ENCODE measurements at places on chromosomes 2 and 18.

DNA sequence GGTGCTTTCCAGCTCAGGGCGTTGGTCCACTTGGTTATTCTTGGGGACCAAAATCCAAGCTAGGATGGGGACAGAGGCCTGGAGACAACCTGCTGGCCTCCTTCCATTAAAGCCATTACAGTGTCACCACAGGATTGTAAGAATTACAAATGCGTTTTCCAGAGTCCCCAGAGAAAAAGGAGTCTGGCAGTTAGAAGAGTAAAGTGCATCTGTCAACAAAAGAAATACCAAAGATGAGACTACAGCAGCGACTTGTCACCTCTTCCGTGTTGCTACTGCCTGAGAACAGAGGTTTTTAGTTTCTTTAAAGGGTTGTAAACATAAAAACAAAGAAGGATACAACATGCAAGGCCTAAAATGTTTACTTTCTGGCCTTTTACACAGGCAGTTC lies 235.7 kb downstream of the AGAP1 start:
- no peak for DNase-seq

GRCh38 chr2:219905640-219906039 lies 278.2 kb downstream of the SLC4A3 start:
- no peak for DNase-seq

GRCh38 chr18:63017076-63017475 lies 301.7 kb downstream of the PHLPP1 start:
- DNase-seq, result peak; percentile 63

DNA sequence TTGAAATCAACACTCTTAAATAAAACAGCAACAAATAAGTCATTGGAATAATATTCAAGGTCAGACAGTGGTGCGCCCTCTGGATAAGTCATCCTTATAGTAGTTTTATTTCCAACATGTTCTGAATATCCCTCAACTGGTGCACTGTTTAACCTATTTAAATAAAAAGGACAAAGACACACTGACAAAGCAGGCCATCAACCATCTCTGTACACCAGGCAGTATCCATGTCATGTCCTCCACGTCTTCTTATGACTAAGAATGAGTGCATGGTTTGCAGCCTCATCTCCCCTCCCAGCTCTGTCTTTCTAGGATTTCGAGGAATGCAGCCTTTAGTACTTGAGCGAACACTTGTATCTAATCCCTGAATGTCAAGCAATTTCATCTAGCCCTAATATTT lies 42.4 kb downstream of the ST3GAL5 start:
- no peak for DNase-seq

- DNase-seq, result no peak
Measured at GRCh38 chr2:86512034-86512433, 51.2 kb downstream of the CHMP3 start.

DNA sequence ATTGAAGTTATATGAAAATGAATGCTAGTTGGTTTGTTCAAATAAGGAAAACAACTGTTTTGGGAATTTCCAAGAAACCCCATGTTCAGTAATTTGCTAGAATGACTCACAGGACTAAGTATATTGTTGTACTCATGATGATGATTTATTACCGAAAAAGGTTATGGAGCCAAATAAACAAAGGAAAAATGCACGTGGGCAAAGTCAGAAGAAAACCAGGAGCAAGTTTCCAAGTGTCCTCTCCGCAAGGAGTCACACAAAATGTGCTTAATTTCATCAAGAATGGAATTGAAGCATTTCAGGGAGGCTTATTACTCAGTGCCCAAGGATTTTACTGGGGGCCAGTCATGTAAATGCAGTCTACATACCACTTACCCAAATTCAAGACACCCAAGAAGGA lies 1652.4 kb upstream of the TMEFF2 start:
- no peak for DNase-seq

DNA sequence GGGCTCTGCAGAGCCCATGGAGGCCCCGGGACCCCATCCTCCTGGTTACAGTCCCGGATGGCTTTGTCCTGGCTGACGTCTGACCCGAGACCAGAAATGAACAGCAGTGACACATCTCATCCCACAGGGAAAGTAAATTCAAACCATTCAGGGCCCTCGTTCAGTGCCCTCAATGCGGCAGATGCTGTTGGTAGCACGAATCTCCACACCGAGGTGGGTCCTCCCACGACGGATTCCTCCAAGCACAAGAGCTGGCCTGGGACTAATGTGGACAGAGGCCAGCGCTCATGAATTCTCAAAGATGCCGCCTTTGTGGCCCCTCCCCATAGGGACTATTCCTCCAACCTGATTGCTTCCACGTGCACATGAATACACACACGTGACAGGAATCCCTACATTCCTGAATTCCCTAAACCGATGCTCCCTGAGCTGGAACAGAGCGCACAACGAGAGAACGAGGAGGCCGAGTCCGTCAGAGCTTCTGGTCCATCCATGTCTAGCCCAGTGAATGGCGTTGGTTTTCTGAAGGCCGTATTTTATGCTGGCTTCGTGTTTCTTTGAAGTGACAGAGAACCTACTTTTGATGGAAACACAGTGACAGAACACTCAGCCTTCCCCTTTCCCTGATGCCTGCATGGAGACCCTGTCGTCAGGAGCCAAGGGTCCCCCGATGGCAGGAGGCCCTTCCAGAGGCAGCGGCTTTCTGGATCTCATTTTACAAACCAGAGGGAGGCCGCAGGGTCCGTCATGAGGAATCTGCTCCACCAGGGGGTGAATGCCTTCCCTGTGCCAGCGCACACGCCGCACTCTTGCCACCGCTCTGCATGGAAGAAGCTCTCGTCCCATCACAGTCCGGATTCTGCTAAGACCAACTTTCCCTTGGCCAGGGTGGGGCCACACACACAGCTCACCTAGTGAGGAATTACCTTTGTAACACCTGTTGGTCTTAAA lies 64.3 kb upstream of the SNTG2 start:
- no peak for DNase-seq

GRCh38 chr2:206739271-206739670 lies 21.1 kb upstream of the DYTN start:
- no peak for DNase-seq

DNA sequence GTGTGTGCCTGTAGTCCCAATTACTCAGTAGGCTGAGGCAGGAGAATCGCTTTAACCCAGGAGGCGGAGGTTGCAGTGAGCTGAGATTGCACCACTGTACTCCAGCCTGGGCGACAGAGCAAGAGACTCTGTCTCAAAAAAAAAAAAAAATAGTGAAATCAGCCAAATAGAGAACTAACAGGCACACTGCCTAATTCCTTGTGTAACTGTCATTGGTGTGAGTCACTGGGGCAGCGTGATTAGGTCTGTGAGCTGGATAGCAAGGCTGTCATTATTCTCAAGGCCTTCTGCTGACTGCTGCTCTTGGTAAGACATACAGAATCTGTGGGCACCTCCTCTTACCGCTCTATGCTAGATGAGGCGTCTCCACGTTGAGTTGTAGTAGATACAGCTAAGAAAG lies 270.3 kb downstream of the NEDD4L start:
- no peak for DNase-seq

DNA sequence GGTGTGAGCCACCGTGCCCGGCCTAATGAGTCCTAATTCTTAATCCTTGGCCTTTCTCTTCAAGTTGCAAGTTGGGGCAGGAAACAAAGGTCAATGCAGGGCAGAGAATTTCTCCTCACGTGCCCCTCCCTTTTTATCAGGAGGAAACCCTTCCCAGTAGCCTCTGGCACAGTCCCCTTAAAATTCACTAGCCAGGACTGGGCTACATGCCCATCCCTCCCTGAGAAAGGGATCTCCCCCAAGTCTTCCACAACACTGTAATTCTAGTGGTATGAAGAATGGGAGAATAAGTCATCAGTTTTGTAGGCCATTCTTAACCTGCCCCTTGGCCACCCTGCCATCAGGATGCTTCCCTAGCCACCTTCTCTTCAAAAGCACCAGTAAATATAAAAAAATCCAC lies 42.2 kb downstream of the ARID5A start:
- DNase-seq, result no peak

DNA sequence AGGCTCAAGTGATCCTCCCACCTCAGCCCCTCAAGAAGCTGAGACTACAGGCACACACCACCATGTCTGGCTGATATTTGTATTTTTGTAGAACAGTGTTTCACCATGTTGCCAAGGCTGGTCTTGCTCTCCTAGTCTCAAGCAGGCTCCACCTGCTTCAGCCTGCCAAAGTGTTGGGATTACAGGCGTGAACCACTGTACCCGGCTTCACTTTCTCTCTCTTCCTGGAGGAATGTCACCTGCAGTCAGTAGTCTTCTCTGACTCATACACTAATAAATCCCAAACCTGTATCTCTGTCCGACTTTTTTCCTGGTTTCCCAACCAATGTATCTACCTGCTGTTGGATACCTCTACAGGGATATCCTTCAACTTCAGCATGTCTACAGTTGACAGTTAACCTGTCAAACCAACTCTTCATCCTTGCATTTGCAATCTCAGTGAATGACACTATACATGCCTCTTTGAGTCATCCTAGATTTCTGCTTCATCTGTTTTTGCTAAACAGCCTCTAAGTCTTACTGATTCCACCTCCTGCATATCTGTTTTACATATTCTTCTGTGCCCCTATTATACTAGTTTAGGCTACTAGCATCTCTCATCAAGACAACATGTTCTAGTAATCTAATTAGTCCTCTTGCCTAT lies 54.5 kb downstream of the RBBP8 start:
- DNase-seq, result no peak

Data from NCI-H146 (cell line).